Fibroblast of upper back skin (primary cell): ENCODE measurements at places on chromosomes 3 and 15.

- peak; percentile 5 for DNase-seq
Observed at GRCh38 chr3:131109156-131109555, 82.5 kb downstream of the NEK11 start.

GRCh38 chr3:14512942-14513327, 27.2 kb downstream of the GRIP2 start:
- no peak for DNase-seq

DNA sequence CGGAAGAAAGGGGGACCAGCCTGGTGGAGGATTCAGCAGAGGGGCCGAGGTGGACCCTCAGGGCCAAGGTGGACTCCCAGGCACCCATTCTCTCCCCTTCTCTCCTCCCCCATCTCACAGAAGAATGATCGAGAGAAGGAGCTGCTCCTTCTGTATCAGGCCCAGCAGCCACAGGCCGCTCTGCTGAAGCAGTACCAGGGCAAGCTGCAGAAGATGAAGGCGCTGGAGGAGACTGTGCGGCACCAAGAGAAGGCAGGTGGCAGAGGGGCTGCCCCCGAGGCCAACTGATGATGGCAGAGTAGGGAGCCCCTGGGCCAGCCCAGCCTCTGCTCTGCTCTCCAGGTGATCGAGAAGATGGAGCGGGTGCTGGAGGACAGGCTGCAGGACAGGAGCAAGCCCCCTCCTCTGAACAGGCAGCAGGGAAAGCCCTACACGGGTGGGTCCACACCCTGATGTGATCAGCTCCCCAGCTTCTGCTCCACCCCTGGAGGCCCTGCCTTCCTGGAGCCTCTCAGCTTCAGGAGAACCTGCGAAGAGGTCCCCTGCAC, 36.5 kb downstream of the CYP11A1 start:
- DNase-seq, result no peak

DNA sequence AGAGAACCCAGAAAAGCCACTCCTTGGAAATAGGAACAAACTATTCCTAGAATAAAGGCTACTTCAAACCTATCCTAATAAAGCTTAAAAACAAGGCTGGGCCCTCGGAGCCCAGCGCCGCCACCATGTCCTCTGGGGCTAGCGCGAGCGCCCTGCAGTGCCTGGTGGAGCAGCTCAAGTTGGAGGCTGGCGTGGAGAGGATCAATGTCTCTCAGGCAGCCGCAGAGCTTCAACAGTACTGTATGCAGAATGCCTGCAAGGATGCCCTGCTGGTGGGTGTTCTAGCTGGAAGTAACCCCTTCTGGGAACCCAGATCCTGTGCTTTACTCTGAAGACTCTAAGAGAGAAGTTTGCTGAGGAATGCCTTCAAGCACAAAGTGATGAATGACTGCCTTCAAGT, 63.2 kb downstream of the ADAM10 start:
- no peak for DNase-seq

- DNase-seq, result no peak
Observed at GRCh38 chr3:10383850-10384248, 62.9 kb upstream of the SEC13 start.

DNA sequence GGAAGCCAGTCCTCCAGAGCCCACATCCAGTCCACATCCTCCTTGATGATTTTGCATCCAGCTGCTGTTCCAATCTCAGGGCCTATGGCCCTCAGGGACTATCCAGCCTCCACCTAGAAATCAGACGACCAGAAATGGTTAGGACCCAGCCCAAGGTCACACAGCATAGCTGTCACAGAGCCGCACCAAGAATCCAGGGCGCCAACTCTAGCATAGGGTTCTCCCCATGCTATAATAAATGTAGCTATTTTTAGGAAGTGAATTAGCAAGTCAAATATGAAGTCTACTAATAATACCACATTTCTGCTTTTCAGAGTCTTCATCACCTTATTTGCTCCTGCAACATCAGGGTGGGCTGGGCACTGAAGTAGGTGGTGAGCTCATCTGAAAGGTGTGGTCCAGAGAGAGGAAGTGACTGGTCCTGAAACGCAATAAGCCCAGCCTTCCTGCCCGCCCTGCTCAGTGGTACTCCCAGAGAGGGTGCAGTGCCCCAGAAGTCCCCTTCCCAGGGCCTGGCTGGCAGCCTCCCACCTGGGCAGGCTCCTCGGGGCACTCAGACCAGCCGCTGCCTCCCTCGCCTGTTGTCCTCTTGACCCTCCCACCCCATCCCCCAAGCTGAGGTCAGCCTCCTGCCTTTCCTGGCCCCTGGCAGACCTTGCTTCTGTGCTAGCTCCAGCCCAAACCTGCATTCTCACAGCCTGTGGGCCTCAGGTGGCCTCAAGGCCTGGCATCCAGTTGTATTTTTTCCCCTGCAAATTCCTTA, 17.6 kb upstream of the CYP11A1 start:
- DNase-seq, result no peak

DNA sequence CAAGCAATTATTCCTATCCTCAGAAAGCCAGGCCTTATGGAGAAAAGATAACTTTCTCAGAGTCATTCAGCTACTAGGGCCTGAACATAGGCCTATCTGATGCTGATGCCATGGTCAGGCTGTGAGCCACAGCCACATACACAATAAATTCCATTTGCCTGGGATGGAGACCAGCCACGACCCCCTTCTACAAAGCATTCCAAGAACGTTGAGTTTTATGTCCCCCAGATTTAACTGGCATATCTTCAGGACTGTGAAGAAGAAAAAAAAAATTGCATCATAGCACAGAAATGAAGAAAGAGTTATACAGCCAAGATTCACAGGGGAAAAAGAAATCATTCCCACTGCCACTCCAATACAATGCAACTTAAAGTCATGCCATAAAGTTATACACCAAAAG, 100.0 kb downstream of the THBS1 start:
- DNase-seq, result peak; percentile 94

DNA sequence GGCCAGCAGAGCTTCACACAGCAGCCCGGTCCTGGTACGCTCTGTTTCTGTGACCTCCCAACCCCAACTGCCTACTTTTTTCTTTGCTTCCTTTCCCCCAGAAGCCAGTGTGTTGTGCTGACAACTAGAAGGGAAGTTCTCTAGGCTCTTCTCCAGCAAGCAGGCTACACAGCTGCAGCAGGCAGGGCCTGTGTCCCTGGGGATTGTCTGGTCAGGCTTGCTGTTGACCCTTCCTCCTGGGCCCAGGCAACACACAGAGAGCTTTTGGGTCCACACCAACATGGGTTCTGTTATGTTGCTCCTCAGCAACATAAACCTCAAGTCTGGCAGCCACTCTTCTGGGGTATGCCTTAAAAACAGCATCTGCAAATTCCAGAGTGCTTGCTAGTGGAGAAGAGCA, 36.2 kb upstream of the TSPAN3 start:
- peak; percentile 60 for DNase-seq

DNA sequence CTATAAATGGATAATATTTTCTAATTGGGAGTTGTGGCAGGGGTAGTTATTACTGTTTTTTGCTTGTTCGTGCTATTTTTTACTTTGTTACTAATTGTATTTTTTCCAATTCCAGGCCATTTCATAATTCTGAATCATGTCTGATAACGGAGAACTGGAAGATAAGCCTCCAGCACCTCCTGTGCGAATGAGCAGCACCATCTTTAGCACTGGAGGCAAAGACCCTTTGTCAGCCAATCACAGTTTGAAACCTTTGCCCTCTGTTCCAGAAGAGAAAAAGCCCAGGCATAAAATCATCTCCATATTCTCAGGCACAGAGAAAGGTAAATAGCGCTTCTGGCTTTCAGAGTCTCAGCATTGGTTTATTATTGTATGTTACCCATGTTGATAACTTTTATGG, 42.9 kb downstream of the PAK2 start:
- DNase-seq, result no peak

- no peak for DNase-seq
Observed at GRCh38 chr15:49415149-49415548, 7.9 kb upstream of the FGF7 start.

- no peak for DNase-seq
Observed at GRCh38 chr3:41018855-41019254, 180.4 kb upstream of the CTNNB1 start.

- DNase-seq, result no peak
Observed at GRCh38 chr3:157595259-157595658, 92.0 kb upstream of the VEPH1 start.

DNA sequence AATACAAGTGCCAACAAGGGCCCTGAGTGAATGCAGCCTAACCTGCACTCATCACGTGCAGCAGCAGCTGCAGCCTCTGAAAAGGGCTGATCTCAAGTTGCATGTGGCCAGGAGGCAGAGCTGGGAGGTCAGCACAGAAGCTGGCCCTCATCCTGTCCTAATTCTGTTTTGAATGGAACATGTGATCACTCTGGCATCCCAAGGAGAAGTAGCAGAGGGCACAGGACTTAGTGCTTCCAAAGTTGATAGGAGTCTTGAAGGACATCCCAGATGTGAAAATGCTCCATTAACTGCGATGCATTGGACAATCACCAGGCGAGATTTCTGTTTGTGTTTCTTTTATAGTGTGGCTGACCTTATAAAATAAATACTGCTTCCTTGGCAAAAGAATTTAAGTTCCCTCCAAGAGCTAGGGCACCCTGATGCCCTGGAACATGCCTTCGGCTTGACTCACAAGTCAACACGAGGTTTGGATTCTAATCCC, 31.6 kb upstream of the STAG1 start:
- DNase-seq, result no peak

DNA sequence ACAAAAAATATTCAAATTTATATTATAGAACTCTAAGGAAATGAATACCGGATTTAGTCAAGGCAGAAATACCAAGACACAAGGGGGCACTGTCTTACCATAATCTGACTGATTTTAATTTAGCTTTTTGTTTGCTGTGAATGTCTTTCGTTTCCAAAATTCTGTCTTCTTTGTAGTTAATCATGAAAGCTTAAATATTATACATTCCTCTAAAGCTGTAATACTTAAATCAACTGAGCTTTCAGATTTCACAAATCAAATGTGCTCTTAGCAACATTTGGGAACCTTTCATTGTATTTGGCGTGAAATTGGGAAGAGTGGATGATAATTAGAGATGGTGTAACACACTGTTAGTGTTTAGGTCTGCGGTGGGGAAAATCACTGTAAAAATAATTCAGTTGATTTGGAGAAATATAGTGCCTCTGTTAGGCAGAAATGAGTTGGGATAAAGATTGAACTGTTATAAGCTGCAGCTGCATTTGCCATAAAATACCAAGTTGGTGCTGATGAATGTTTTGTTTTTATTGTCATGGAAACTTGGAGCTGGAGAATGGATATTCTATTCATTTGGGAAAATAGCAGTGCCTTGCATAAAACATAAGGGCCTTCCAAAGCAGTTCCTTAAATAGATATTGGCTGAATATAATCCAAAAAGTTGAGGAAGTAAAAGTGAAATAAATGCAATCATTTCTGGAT, 228.2 kb downstream of the TCF12 start:
- DNase-seq, result peak; percentile 70

DNA sequence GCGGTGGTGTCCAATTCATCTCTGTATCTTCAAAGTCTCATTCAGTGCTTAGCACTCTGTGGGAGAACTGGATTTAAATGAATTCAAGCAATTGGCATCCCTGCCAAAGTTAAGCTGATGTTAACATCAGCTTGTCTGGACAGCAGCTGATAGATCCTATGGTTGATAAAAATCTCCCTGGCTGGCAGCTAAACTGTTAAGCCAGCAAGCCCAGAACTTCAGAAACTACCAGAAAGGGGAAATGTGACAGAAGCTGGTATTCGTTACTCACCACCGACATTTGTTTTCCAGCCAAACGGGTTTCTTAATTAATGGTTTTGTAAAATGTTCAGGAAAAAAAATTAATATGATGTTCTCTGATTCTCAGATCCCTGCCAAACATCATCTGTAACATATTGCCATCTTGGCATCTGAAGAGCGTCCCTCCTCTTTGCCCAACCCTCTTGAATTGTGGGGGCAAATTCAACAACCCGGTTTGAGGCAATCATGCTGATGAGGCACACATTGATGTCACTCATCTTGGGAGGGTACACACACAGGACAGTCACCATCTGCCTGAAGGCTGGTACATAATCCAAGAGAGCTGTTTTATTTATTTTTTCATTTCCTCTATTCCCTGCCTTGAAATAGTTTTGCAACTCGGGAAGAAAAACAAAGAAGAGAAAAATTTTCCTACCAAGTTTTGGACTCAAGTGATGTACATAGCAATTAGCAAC, 76.3 kb upstream of the ABHD17C start:
- no peak for DNase-seq

- DNase-seq, result peak; percentile 69
Observed at GRCh38 chr3:89300981-89301380, 193.6 kb downstream of the EPHA3 start.

DNA sequence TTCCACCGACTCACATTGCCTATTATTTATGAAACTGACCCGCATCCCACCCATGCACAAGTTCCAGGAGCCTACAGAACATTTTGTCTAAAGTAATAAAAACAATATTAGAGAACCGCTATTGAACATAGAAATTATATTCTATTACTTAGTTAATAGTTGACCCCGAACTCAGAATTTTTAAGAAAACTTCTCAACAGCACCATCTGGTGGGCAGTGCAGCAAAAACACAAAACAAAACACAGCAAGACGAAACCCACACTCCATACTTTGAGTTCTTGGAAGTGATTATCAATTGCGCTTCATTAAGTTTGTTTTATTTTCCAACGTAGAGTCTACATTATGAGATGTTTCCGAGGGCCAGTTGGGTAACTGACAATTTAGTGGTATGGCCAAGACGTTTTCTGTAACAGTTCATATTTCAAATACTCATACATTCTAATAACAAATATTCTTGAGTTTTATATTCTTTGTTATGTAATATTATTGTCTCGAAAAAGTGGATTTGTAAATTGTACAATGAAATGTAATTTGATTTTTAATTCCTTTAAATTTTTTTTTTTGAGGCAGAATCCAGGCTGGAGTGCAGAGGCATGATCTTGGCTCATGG, 24.0 kb upstream of the C3orf70 start:
- peak; percentile 51 for DNase-seq

GRCh38 chr3:47578119-47578632, 489 bp downstream of the CSPG5 start:
- DNase-seq, result no peak

GRCh38 chr15:78177447-78177873, 28.3 kb downstream of the IDH3A start:
- no peak for DNase-seq

GRCh38 chr3:23232016-23232415, 28.9 kb downstream of the UBE2E2 start:
- DNase-seq, result peak; percentile 28

GRCh38 chr15:91032919-91033803, 10.8 kb upstream of the VPS33B start:
- DNase-seq, result no peak

- DNase-seq, result no peak
Observed at GRCh38 chr15:68339481-68339880, 61.9 kb downstream of the FEM1B start.

- no peak for DNase-seq
Observed at GRCh38 chr3:138578961-138579574, 15.0 kb downstream of the CEP70 start.

DNA sequence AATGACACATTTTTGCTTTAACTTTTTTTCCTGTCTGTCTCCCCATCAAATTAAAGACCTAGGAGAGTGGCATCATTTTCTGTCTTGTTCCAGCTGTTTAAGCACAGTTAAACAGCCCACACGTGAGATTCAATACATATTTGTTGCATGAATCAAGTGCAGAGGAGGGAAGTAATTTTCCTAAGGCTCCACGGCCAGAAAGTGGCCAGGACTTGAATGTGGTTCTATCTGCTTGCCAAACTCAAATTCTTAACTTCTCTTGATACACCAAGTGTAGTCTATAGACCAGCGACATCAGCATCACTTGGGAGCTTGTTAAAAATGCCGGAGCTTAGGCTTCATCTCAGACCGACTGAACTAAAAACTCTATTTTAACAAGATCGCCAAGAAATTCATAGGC, 724.8 kb upstream of the CFAP20DC start:
- peak; percentile 93 for DNase-seq

GRCh38 chr3:115204475-115204874, 57.4 kb upstream of the ZBTB20 start:
- DNase-seq, result no peak
